M059J (cell line): ENCODE measurements at places on chromosomes 2 and 18. TPM values are rescaled to one million over a fixed set of nuclear protein-coding genes. Genes with fewer than 3 reads are reported as not detected.

The CHCHD5 gene
- 11.5 and 16.9 TPM in 2 replicates for total RNA-seq

The CHAC2 gene
- 13.9 and 14.6 TPM in 2 replicates for total RNA-seq

The PFN4 gene
- total RNA-seq, result 0.12 TPM in 1 of 2 replicates, not detected in the other

The OSR1 gene
- total RNA-seq, result 0.15 TPM in 1 of 2 replicates, not detected in the other

The EVX2 gene
- not detected in 2 replicates for total RNA-seq

GRCh38 chr2:145344076-145344724 is 824.3 kb upstream of the ZEB2 start:
- DNase-seq, result peak; percentile 40

The KRTCAP3 gene
- total RNA-seq, result not detected in 2 replicates
